ENCODE measurements at places on chromosomes 16 and 17. TPM values are rescaled to one million over a fixed set of nuclear protein-coding genes. Genes with fewer than 3 reads are reported as not detected.
A peak's percentile ranks its signal among the peaks of the same experiment; 100 is the strongest.

DNAJA3 gene
- total RNA-seq: 27.9 TPM

GRCh38 chr16:79393127-79393526 lies 207.4 kb downstream of the MAF start:
- DNase-seq: no peak
- H3K27me3 ChIP-seq: no peaks in the 10 kb centered on the region
- H3K4me3 ChIP-seq: no peak overlapping the region

NLE1 gene
- 9.6 TPM for total RNA-seq

GRCh38 chr17:181245-182049 lies at the start of gene DOC2B:
TSS of gene DOC2B (minus strand) at chr17:181650. CDS start at chr17:181479, 171 bp downstream.
- H3K36me3 ChIP-seq: no peaks in the 10 kb centered on the region
- peak within 1 kb of the TSS; percentile 81 for H3K4me3 ChIP-seq
- no peak within 1 kb of the TSS for H3K27ac ChIP-seq

DNA sequence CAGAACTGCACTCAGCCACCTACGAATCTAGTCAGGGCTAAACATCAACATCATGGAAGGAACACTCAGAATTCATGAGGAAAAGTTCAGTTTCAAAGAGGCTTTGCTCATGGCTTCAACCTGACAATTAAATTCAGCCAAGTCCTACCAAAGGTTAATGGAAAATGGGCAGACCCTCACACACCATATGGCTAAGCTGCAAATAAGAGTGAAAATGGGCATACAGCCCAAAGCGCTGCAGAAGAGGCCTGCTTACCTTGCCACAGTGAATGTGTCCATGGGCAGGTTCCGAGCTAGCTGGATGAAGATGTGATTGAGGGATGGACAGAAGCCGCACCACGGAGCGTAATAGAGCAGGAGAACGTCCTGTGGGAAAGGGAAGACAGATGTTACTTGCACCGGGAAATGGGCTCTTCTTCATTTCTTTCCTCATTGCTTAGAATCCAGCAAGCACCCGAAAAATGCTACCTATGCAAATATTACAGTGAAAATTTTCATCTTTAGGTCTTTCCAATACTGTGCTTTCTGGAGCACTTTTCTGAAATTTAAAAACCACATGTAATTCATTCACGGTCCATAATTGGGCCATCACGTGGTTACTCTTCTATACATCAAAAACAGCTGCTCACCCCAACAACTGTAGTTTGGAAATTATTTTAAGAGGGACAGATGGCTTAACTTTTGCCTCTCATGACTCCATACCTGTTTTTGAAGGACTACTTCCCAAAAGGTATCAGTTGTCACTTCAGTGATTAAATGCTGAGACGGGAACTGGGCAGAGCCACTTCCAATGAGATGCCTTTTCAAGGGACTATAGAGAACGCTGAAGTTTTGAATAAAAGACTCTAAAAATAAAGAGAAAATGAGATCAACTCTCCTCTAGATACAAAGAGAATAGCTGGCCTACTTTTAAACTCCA lies 19.6 kb downstream of the SNN start:
- H3K27me3 ChIP-seq: no peaks in the 10 kb centered on the region
- no peak overlapping the region for H3K4me3 ChIP-seq
- H3K36me3 ChIP-seq: peaks cover 4% of the 10 kb centered on the region
- DNase-seq: no peak
- H3K4me1 ChIP-seq: peaks cover 20% of the 10 kb centered on the region

- no peak for DNase-seq
- H3K36me3 ChIP-seq: no peaks in the 10 kb centered on the region
- peaks cover 15% of the 10 kb centered on the region for H3K4me1 ChIP-seq
- peak overlapping the region; percentile 81 for H3K27ac ChIP-seq
- H3K27me3 ChIP-seq: peaks cover 8% of the 10 kb centered on the region
Observed at GRCh38 chr16:84194018-84194417, 3.1 kb downstream of the ADAD2 start.

PRSS27 gene
- 0.83 TPM for total RNA-seq

Measured in T-helper 17 cell (primary cell).